ENCODE measurements at places on chromosomes 7 and 10.

GRCh38 chr7:53151496-53151895, 116.1 kb downstream of the POM121L12 start:
- DNase-seq = no peak

DNA sequence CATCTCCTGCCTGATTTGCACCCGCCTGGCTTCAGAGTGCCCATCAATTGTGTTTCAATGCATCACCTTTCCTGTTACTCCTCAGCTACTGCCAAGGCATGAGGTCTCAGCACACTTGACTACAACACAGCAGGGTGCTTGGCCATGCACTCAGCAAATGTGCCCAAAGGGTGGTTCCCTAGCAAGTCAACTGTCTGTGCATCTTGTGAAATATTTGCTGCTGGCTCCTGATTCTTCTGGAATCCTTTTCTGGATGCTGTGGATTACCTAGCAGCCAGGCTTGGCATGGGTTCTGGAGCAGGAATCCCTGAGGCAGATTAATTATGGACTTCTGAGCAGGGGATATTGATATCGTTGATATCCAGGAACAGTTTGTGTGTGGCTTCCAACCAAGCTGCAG, 662.6 kb upstream of the MGMT start:
- DNase-seq = no peak

- no peak for DNase-seq
Observed at GRCh38 chr7:2970861-2971260, 72.8 kb downstream of the CARD11 start.

DNA sequence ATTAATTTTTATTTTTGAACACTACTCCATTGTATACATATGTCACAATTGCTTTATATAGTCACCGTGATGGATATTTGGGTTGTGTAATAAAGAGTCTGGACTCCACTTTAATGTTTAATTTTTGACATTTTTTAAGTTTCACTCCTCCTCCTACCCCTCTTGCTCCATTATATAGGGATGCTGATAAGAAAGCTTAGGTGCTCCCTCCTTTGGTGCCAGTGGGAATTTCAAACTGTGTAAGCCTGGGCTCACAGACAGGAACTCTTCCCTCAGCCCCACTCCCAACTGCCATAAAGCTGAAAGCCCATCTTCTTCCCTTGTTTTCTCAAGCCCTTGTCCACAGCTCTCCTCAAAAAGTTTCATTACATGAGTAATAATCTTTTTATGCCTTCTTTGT, 47.6 kb downstream of the TWIST1 start:
- DNase-seq = no peak

DNA sequence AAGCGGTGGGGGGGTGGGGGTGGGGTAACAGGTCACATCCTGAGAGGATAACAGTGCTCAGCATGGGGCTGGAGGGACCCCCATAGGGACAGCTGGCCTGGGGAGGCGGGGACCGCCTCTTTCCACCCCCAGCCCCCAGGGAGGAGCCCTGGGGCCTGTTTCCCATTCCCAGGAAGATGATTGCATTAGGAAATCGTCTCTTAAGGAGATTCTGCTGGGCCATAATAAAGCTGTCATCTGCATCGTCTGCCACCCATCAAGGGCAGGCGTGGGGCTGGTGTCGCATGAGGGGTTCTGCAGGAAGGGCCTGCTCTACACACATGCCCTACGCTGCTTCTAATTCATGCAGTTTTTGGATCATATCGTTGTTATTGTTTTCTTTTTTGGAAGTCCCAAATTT, 17.2 kb downstream of the RET start:
- DNase-seq = no peak

GRCh38 chr7:96430356-96430755, 108.5 kb upstream of the SLC25A13 start:
- no peak for DNase-seq
